ENCODE measurements at places on chromosomes 4 and X. TPM values are rescaled to one million over a fixed set of nuclear protein-coding genes. Genes with fewer than 3 reads are reported as not detected.

SHOX gene
- 0.11 TPM for total RNA-seq

TCEANC gene
- total RNA-seq = 3.5 TPM

SAP30 gene
- total RNA-seq = 20.0 TPM

DNA sequence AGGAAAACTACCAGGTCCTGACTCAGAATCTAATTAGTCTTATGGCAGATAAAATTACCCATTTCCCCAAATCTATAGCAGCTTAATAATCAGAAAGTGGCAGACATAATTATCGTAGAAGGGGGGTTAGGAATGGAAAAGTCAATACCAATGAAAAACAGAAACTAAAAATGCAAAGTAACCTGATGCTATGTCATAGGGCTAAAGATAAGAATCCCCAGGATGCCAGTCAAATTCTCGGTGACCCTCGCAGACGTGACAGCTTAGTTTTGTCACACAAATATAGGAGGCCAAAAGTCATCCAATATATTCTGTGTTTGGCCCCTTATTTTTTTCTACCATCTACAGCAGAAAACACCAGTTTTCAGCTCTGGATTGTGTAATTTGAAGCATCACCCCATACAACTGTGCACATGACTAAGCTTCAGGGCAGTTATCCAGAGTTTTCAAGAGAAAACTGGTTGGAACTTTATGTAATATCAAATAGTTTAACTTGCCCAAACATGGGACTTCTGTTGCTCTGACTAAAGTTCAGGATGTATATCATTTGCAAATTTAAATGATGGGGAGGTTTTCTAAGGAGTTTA lies 30.9 kb downstream of the RASSF6 start:
- no peak for DNase-seq
- H3K36me3 ChIP-seq = no peaks in the 10 kb centered on the region
- no peak overlapping the region for H3K4me3 ChIP-seq
- no peaks in the 10 kb centered on the region for H3K4me1 ChIP-seq
- H3K27me3 ChIP-seq = no peaks in the 10 kb centered on the region
- H3K27ac ChIP-seq = no peak overlapping the region

DNA sequence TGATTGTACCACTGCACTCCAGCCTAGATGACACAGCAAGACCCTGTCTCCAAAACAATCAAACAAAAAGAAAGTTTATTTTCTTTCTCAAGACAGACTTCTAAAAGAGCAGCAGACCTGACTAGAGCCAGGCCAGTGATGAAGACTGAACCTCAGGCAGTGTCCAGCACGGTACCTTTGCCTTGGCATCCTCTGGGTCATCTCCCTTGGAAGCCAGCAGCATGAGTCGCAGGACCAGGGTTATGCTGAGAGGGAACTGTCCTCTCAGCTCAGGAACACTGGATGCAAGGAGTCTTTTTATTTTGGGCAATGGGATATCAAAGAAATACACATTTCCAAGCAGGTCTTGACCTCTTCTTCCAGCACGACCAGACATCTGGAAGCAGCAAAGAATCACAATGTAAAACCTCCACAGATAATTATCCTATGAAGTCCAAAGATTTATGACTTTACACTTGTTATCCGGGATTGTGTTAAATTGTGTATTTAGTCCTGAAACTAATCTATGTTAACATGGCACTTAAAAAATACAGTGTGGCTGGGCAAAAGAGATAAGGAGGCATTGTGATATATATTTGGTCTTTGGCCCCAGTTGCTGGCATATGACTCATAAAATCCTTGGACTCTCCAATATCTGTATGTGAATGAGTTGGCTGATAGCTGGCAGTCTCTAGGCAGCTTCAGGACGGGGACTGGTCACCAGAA lies 66.0 kb upstream of the DDX60 start:
- no peak overlapping the region for H3K4me3 ChIP-seq
- H3K36me3 ChIP-seq = no peaks in the 10 kb centered on the region
- no peaks in the 10 kb centered on the region for H3K27me3 ChIP-seq
- DNase-seq = peak; percentile 59
- H3K4me1 ChIP-seq = no peaks in the 10 kb centered on the region

DNA sequence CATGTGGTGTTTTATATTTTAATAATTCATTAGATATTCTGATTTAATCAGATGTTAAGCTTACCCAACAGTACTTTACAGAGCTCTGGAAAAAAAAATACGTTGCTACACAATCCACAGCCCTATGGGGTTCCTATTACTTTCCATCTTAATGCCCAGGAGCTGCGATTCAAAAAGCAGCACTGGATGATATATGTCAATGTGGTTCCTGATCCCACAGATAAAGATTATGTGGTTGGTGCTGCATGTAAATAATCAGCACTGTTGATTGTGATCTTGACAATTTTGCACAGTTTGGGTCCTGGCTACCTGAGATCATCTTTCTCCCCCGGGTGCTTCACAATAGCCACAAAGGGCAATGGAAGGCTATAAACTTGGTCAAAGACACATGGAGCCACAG lies 72.7 kb upstream of the DCLK2 start:
- H3K27me3 ChIP-seq = no peaks in the 10 kb centered on the region
- no peak for DNase-seq
- no peaks in the 10 kb centered on the region for H3K36me3 ChIP-seq
- no peaks in the 10 kb centered on the region for H3K4me1 ChIP-seq

GRCh38 chrX:124981420-124981819 lies 338.3 kb upstream of the TEX13C start:
- H3K4me3 ChIP-seq = no peak overlapping the region
- no peaks in the 10 kb centered on the region for H3K36me3 ChIP-seq
- no peaks in the 10 kb centered on the region for H3K4me1 ChIP-seq
- DNase-seq = no peak

Data from colonic mucosa (tissue), 4 donors.